ENCODE measurements at places on chromosomes 16 and 17. TPM values are rescaled to one million over a fixed set of nuclear protein-coding genes. Genes with fewer than 3 reads are reported as not detected.

DNA sequence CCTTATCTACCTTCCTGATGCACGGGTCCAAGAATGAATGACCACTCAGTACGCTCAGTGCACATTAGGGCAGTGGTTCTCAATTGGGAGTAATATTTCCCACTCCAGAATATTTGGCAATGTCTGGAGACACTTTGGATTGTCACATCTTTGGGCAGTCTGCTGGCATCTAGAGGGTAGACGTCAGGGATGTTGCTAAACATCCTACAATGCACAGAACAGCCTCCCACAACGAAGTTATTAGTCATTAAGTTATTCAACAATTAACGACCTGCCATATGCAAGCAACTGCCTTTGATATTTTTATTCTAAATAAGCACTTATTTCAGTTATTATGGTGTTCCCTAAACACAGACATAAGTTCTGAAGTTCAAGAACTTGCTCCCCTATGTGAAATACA, 669.3 kb downstream of the TOX3 start:
- DNase-seq: no peak
- H3K27ac ChIP-seq: no peak overlapping the region
- no peaks in the 10 kb centered on the region for H3K36me3 ChIP-seq
- no peak overlapping the region for H3K4me3 ChIP-seq

DNA sequence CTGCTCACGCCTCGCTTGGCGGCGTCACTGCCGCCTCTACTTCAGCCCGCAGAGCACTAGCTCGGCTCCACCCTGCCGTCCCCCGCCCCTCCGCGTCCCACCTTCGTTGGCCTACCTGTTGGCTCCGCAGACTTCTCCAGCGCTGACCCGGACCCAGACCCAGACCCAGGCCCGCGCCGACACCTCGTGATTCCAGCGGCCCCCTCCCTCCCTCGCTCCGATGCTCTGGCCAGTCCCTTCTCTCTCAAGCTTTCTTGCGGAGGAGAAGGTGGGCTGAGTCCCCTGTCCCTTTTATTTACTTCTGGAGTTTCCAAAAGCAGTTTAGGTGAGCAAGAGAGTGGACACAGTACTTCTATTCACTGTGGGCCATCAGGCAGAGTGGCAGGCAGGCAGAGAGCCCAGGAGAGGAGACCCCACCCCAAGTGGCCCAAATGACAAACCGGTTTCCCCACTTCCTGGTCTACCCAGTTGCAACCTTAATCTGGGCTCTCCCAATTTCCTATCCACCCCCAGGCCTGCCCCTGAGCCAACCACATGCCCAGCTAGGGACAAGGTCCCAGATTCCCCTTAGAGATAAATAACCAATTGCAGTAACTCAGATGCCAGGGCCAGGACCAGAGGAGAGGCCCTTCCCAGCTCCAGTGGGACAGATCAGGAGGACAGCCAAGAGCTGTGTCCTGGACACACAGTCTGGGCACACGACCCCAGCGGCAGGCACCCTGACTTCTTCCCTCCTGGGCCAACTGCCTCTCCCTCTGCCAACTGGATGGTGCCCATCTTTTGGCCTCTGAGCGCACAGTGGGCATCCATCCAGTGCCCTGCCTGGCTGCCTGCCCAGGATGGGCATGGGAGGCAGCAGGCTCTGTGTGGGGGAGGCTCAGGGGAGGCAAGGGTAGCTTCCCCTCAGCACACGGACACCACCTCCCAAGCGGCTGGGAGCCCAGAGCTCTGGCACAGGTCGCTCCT, 1.2 kb upstream of the SRCIN1 start:
- H3K27me3 ChIP-seq: no peaks in the 10 kb centered on the region
- peaks cover 9% of the 10 kb centered on the region for H3K4me1 ChIP-seq
- no peak overlapping the region for H3K27ac ChIP-seq
- H3K36me3 ChIP-seq: no peaks in the 10 kb centered on the region
- peak overlapping the region; percentile 64 for H3K4me3 ChIP-seq
- DNase-seq: peak; percentile 33

- peak overlapping the region; percentile 98 for H3K4me3 ChIP-seq
- DNase-seq: no peak
- peaks cover 3% of the 10 kb centered on the region for H3K36me3 ChIP-seq
- peaks cover 64% of the 10 kb centered on the region for H3K4me1 ChIP-seq
Observed at GRCh38 chr17:18259621-18260331, 686 bp upstream of the MIEF2 start.

The KCNJ2 gene
- 8.4 TPM for total RNA-seq

DNA sequence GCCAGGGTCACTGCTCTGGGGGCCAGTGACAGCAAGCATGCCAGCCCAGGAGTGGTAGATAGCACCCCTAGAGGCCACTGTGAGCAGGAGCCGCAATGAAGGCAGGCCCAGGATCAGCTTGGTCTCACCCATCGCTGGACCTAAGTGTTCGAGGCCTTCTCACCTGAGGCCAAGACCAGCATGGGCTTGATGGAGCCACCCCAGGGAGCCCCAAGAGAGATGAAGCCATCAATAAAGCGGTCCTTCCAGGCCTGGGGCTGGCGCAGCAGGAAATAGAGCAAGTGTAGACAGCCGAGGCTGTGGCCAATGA, 1.8 kb downstream of the LCAT start:
- H3K36me3 ChIP-seq: peaks cover 6% of the 10 kb centered on the region
- H3K27me3 ChIP-seq: no peaks in the 10 kb centered on the region
- H3K4me3 ChIP-seq: no peak overlapping the region
- peak; percentile 27 for DNase-seq

GRCh38 chr16:8733849-8734540, 59.6 kb downstream of the ABAT start:
- H3K27ac ChIP-seq: no peak overlapping the region
- H3K36me3 ChIP-seq: no peaks in the 10 kb centered on the region
- DNase-seq: no peak

The TNK1 gene
- total RNA-seq: 0.56 TPM

DNA sequence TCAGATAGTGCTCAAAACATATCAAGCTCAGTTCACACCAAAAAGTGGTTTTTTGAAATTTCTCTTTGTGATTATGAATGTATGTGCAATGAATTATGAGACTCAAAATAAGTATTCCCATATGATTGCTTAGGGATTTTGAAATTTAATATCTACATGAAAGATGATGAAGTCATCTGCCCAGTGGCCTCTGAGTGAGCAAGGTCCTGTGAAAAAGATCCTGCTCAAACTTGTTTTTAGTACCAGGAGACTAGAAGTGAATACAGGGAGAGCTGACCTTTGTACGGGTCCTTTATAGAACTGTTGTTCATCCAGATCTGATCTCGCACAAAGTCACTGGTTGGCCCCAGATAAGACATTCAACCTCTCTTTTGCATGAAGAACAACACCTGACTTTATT, 151.9 kb upstream of the MAF start:
- no peaks in the 10 kb centered on the region for H3K36me3 ChIP-seq
- H3K4me1 ChIP-seq: no peaks in the 10 kb centered on the region
- no peak overlapping the region for H3K27ac ChIP-seq
- H3K4me3 ChIP-seq: no peak overlapping the region
- no peak for DNase-seq

DNA sequence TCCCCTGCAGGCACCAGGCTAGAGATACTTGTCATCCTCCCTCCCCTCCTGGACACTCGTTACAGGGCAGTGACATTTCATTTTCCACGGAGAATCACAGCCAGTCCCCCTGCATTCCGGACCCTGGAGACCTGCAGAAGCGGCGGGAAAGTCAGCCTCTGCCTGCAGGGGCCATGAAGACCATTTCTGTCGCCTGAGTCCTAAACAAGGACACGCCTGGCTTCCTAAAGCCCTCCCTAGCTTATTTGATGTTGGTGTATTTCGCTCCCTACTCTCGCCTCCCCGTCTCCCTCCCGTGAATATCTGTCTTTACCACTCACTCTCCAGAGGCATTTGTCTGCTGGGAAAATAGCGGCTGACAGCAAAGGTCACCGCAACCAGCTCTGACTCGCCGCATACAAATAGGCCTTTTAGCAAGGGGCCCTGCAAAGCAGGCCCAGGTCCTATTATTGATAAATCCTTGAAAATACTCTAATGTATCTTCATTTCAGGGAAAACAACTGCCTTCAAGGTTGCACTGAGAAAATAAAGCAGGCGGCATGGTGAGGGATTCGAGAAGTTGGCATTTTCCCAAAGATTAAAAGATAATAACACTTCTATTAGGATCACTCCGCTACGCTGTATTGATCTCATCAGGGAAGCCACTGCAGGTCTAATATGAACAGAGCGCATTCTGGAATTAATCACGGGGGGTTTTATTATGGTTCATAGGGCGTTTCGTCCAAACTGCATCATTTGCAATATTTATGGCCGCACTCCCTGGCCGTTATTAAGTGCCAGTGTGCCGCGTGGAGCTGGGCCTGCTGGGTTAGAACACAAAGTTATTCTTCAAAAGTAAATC, 447.1 kb upstream of the CDH5 start:
- H3K36me3 ChIP-seq: no peaks in the 10 kb centered on the region
- no peaks in the 10 kb centered on the region for H3K27me3 ChIP-seq
- DNase-seq: no peak
- H3K4me1 ChIP-seq: no peaks in the 10 kb centered on the region
- H3K27ac ChIP-seq: no peak overlapping the region

- H3K27ac ChIP-seq: no peak overlapping the region
- H3K4me3 ChIP-seq: no peak overlapping the region
- no peaks in the 10 kb centered on the region for H3K4me1 ChIP-seq
- no peaks in the 10 kb centered on the region for H3K27me3 ChIP-seq
- H3K36me3 ChIP-seq: no peaks in the 10 kb centered on the region
Observed at GRCh38 chr17:34071886-34072420, 183.1 kb upstream of the CCL2 start.

DNA sequence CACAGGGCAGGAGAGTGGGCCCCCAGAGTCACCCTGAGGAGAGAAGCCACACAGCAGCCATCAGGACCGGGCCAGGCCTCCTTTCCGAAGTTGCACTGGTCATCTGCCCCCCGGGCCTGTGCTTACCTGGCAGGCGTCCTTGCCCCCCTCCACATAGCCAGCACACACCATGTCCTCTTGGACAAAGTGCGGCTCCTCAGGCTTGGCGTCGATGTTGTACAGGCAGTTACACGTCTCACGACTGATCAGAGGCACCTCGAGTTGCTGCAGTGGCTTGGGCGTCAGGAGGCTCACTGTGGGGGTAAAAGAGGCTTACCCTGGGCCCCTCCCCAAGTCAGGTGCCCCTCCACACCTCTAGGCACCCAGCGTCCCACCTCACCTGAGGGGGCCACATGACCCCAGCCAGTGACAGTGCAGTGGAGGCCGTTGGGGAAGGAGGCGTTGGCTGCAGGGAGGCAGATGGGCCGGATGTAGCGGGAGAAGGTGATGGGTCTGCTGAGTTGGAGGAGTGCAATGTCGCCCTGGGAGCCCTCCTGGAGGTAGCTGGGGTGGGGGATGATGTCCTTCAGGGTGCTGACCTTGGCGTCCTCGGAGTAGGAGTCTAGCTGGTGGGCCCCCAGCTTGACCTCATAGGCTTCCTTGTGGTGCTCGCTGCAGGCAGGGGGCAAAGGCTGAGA, 3.1 kb downstream of the PRSS8 start:
- peaks cover 44% of the 10 kb centered on the region for H3K36me3 ChIP-seq
- no peak overlapping the region for H3K27ac ChIP-seq
- H3K27me3 ChIP-seq: no peaks in the 10 kb centered on the region

- H3K36me3 ChIP-seq: no peaks in the 10 kb centered on the region
- H3K4me3 ChIP-seq: no peak overlapping the region
- H3K27me3 ChIP-seq: peaks cover 44% of the 10 kb centered on the region
- no peak for DNase-seq
- H3K4me1 ChIP-seq: peaks cover 15% of the 10 kb centered on the region
- no peak overlapping the region for H3K27ac ChIP-seq
Observed at GRCh38 chr16:66575060-66575459, 4.2 kb upstream of the CMTM2 start.

GRCh38 chr17:30524847-30525246, 47.6 kb downstream of the GOSR1 start:
- DNase-seq: no peak
- no peaks in the 10 kb centered on the region for H3K27me3 ChIP-seq
- no peak overlapping the region for H3K4me3 ChIP-seq
- H3K4me1 ChIP-seq: peaks cover 8% of the 10 kb centered on the region
- peaks cover 34% of the 10 kb centered on the region for H3K36me3 ChIP-seq

DNA sequence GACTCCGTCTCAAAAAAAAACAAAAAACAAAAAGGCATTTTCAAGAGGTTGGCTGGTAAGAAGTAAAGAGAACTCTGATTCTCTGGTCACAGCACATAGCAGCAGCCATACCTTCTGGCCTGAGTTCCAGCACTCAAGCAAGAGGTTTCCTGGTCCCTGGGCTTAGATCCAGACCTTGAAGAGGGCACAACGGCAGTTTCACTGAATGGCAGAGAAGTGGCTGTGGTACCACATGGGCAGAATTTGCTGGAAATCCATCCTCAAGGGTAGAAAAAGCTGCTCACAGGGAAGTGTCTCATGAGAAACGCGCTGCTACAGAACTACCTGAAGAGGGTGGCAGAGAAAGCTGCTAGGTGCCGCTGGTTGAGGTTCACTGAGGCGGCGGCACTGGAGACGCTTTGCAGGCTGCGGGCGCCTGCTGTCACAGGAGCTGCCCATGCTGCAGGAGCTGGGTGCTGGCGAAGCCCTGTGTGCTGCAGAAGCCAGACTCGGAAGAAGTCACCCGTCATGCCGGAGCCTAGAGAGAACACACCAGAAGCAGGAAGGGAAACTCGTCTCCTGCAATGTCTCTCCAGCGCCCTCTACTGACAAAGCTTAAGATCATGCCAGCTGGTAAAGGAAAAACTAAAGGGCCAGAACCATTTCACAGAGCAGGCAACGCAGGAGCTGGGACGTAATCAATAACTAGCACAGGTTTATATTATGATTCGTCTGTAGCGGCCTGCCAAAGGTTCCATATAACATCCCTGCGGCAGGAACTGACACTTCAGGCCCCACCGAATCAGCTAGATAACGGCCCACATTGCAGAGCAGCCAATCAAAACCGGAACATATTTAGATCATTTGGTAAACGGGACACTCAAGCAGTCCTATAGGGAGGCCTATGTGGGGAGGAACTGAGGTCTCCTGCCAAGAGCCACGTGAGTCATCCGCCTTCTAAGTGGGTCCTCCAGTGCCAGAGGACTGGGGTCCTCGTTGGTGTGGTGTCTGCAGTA, 5.4 kb upstream of the ZNF213 start:
- peak; percentile 58 for DNase-seq
- no peaks in the 10 kb centered on the region for H3K27me3 ChIP-seq
- H3K27ac ChIP-seq: peak overlapping the region; percentile 59
- H3K36me3 ChIP-seq: no peaks in the 10 kb centered on the region
- peaks cover 28% of the 10 kb centered on the region for H3K4me1 ChIP-seq

DNA sequence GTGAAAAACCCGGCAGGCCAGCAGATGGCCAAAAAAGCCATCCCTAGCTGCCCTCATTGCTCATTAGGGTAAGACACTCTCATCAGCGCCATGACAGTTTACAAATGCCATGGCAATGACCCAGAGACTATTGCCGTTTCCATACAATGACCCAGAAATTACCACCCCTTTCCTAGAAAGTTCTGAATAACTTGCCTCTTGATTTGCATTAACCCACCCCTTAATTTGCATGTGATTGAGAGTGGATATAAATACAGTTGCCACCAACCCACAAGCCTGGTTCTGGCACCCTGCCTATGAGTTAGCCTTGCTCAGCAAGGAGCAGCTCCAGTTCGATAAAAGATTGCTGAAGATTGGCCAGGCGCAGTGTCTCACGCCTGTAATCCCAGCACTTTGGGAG, 16.1 kb upstream of the C16orf54 start:
- no peak for DNase-seq
- no peak overlapping the region for H3K27ac ChIP-seq
- no peaks in the 10 kb centered on the region for H3K36me3 ChIP-seq
- no peaks in the 10 kb centered on the region for H3K27me3 ChIP-seq
- H3K4me1 ChIP-seq: no peaks in the 10 kb centered on the region

- H3K4me1 ChIP-seq: no peaks in the 10 kb centered on the region
- H3K4me3 ChIP-seq: no peak overlapping the region
- no peaks in the 10 kb centered on the region for H3K36me3 ChIP-seq
Observed at GRCh38 chr17:21330436-21331160, 45.6 kb upstream of the KCNJ12 start.
